ENCODE measurements at places on chromosomes 7 and 10.

GRCh38 chr7:49243521-49243920 is 319.2 kb downstream of the CDC14C start:
- DNase-seq = no peak

DNA sequence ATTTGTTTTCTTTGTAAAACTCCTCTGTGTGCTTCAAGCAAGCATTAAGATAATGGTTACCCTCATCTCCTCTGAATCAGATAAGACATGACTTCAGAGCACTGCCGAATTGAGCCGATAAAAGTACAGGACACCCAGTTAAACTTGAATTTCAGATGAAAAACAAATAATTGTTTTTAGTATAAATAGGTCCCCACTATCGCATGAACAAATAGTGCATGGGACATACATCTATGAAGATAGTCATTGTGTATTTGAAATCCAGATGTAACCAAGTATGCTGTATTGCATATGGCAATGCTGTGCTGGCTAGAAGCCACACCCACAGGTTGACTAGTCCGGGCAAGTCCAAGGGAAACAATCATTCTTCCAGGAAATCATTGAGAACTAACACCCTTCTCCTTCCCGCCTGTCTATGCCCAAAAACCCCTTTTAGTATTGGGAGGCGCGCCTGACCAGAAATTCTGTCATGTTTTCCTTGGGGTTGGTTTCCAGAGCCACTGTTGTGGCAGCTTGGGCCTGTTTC is 12.6 kb upstream of the FGFR2 start:
- no peak for DNase-seq

GRCh38 chr7:23369100-23369499 is 70.0 kb downstream of the MALSU1 start:
- DNase-seq = no peak

GRCh38 chr7:66919304-66919703 is 1.7 kb upstream of the TMEM248 start:
- no peak for DNase-seq

GRCh38 chr7:104584620-104585019 is 256.2 kb downstream of the LHFPL3 start:
- DNase-seq = no peak

GRCh38 chr7:27115221-27116026 is 12.9 kb upstream of the HOXA2 start:
- no peak for DNase-seq

DNA sequence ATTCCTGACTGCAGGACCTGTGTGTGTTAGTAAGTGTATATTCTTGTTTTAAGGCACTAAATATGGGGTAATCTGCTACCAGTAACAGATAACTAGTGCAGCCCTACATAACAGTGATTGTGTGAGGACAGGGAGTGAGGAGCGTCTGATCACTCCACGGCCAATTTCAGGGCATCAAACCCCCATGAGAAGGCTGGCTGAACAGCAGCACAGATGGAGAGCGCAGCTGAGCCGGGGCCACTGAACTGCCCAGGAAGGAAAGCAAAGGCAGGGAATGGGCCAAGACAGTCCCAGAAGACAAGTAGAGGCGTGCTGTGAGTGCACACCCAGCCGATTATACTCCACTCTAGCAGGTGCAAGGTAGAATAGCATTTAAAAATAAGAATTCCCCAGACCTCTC is 157.1 kb upstream of the CHST15 start:
- DNase-seq = no peak

DNA sequence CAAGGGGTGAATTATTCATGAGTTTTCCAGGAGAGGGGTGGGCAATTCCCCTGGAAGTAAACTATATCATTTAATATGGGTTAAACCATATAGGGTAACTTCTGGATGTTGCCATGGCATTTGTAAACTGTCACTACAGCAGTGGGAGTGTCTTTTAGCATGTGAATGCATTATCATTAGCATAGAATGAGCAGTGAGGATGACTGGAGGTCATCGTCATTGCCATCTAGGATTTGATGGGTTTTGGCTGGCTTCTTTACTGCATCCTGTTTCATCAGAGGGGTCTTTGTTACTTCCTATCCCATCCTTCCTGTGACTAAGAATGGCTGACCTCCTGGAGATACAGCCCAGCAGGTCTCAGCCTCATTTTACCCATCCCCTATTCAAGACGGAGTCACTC is 139.5 kb upstream of the PRKCQ start:
- no peak for DNase-seq

DNA sequence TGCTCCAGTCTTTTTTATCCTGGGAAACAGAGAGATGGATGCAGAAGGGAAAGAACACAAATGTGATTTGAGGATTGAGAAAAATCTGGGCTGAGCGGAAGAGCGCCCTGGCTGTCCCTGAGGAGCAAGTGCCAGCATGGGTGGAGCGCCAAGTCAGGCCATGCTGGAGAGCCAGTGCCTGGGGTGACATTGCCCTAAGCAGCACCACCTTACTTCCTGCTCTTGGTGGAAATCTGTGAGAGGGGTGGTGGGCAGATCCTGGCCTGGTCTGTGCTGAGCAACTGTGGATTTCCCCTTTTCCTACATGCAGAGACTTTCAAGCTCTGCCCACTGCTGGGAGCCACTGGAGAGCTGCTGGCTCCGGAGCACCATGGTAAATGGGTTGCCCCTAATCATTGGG is 36.9 kb downstream of the DDIT4 start:
- DNase-seq = no peak

- DNase-seq = no peak
Observed at GRCh38 chr10:44936314-44936975, 23.2 kb upstream of the RASSF4 start.

GRCh38 chr7:98252425-98253054 is 508 bp upstream of the TECPR1 start:
- no peak for DNase-seq

GRCh38 chr7:101911800-101912715 is 94.6 kb downstream of the CUX1 start:
- DNase-seq = no peak

- DNase-seq = no peak
Observed at GRCh38 chr10:22846294-22846693, 81.6 kb upstream of the ARMC3 start.

DNA sequence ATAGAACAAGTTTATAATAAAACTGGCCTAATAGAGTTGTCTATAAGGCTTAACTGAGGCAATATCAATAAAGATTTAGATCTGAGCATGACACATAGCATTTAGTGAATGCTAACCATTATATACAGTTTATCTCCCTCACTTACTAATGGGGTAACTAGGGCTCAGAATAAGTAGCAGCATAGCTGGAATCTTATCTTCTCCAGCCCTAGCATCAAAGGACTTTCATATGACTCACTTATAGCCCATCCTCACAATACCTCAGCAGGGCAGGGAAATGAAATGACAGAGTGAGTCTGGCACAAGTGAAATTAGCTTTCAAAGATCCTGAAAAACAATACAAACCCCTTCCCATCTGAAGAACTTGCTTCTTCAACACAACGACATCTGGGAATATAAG is 362.9 kb downstream of the KIF20B start:
- DNase-seq = no peak

- no peak for DNase-seq
Observed at GRCh38 chr10:124677293-124677699, 66.9 kb downstream of the FAM53B start.

DNA sequence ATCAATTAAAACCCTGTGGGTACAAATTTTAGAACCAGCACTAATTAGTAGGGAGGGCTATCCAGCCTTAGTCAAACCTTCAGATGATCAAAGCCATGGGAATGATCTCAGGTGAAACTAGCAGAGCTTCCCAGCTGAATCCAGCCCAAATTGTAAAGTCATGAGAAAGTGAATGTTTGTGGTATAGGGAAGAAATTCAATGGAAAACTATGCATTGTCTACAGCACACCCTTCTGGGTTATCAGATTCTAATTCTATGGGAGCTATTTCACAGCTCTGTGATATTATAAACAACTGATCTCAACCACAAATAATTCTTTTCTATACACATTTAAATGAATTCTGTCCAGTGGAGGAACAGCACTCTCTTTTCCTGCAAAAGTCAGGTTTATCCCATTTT is 24.6 kb upstream of the BMPER start:
- no peak for DNase-seq

DNA sequence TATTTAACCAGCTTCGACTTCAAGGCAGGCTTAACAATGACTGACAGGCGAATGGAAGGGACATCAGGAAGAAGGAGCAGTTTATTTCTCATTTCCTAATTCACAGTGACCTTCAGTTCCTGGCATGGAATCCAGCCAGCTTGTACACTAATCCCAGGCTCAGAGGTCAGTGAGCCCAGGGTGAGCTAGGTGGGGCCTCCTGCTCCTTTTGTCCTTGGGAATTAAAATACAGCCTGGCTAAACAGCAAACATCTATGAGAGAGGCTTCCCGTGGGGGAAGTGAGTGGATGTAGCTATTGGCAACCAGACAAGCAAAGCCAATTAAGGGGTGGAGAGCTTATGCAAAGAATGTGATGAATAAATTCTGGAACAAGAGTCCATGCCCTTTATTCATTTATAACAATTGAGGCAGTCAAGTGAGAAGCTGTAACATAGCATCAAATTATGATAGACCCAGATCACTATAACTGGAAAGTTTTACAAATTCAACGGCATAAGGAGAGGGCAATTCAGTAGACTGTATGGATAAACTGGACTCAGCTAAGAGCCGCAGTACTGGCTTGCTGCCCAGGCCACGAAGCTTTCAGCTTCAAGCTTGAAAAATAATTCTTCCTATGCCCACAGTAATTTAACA is 57.1 kb downstream of the STK17A start:
- DNase-seq = no peak

GRCh38 chr7:88396948-88397322 is 90.2 kb upstream of the STEAP4 start:
- no peak for DNase-seq

DNA sequence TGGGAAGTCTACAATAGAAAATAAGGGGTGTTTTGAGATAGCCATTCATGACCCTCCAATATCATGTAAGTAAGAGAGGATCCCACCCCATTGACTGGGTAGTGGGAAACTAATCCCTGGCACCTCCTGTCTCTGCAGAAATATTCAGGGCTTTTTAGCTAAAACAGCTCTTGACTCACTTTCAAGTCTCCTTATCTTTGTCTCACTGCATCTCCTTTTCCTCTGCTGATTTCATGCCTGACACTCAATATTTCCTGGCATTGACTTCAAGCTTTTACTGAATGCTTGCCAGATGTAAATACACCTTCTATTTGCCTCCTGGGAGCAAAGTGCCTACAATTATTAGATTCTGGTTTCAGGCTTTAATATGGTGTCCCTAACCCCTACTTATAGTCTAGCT is 57.1 kb downstream of the CHRM2 start:
- DNase-seq = no peak

GRCh38 chr7:66505531-66506451 is 122.9 kb upstream of the KCTD7 start:
- DNase-seq = no peak

Data from activated CD4-positive, alpha-beta T cell treated with anti-CD3 and anti-CD28 coated beads for 1 hour (primary cell).